ENCODE measurements at places on chromosomes 12 and 14.

DNA sequence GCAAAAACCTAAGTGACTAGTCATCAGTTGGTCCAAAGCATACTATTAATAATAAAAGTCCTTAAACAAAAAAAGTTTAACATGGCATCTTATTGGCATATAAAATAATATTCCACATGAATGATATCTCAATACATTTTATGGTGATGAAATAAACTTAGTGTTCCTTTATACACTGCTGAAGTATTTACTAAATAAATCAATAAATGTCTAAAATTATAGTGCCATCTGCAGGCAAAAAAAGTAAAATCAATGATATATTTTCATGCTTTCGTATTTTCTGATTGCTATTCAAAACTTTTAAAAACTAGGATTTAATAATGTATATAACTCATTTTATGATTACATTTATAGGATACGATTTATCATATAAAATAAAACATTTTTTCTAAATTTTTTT is 30.5 kb downstream of the PUS7L start:
- DNase-seq, result no peak

- DNase-seq, result no peak
These were observed 96.1 kb downstream of the PPHLN1 start for GRCh38 chr12:42421844-42422779.

- DNase-seq, result no peak
These were observed at the start of gene GYS2 for GRCh38 chr12:21604245-21605101. TSS of gene GYS2 (minus strand) at chr12:21604847. CDS start at chr12:21604592, 255 bp downstream.

- no peak for DNase-seq
These were observed 73.7 kb downstream of the PRIMA1 start for GRCh38 chr14:93714605-93715004.

- DNase-seq, result no peak
These were observed 28.1 kb upstream of the CFL2 start for GRCh38 chr14:34742270-34743115.

- no peak for DNase-seq
These were observed 197.2 kb downstream of the NRXN3 start for GRCh38 chr14:78367355-78367754.

DNA sequence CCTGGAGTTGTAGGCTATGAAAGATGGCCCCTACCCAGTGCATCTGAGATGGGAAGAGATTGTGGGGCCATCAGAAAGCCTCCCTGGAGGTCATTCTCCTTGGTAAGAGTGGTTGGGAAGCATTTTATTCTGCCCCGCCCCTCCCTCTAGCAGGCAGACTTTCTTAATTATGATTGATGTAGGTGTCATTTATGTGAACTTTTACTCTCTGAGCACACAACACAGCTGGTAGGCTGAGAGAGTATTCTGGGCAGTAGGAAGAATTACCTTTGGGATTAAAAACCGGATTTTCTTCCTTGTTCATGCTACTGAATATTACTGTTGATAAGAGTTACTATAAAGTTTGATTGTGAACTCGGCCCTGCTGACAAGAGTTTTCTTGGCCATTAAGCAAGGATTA is 266.8 kb downstream of the TTC6 start:
- no peak for DNase-seq

GRCh38 chr14:23722675-23723074 is 86.5 kb downstream of the DHRS2 start:
- DNase-seq, result no peak

DNA sequence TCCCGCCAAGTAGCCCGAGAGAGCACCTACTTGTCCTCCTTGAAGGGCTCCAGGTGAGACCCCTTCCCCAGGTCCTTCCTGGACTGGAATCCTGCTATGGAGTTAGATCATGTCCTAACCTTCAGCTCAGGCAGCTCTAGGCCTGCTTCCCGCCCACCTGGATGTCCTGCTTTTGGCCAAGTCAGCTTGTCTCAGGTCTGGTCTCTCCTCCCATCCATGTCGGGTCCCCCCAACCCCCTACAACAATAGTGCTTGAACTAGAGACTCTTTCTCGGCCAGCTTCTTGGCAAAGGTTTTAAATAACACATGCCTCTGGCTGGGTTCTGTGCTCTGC is 3.6 kb downstream of the NAB2 start:
- no peak for DNase-seq

DNA sequence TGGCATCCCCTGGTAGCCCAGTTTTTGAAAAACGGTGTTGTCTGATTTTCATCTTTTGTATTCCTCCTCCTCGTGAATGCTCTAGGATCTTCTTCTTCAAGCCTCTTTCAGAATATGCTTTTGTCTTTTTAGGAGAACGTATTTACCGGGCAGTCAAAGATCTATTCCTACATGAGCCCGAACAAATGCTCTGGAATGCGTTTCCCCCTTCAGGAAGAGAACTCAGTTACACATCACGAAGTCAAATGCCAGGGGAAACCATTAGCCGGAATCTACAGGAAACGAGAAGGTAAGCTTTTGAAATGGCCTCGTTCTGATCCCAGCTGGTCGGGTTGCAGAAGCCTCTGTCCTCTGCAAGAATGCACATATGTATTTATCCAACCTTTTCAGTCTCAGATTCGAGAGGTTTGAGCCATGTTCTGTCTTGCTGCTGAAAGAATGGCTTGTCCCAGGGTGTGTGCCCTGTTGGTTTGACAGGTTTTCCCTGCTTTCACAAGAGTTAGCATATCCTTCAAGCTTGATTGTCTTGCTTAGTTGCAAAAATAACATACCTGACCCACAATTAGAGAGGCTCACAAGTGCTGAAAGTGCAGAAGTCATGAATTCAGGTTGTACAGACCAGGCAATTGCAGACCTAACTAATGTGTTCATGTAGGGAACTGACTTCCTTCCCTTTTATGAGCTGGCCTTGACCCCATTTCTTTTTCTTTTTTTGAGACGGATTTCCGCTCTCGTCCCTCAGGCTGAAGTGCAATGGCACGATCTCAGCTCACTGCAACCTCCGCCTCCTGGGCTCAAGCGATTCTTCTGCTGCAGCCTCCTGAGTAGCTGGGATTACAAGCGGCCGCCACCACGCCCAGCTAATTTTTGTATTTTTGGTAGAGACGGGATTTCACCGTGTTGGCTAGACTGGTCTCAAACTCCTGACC is 6.8 kb downstream of the KMT5A start:
- no peak for DNase-seq

DNA sequence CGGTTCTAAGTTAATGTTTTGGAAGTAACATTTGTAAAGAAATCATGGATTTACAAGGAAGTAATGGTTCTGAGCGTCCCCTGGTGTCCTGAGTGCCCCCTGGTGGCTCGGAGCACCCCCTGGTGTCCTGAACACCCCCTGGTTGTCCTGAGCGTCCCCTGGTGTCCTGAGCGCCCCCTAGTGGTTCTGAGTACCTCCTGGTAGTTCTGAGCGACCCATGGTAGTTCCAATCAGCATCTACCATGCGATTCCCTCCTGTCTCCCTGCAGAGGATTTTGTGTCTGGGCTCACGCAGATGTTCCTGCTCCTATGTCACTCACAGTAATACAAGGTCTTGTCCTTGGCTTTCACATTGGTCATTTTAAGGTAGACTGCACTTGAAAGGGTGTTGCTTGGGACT is 1352.9 kb downstream of the TMEM121 start:
- DNase-seq, result peak; percentile 38

GRCh38 chr12:65293735-65294134 is 15.3 kb downstream of the MSRB3 start:
- DNase-seq, result no peak

GRCh38 chr12:128662101-128662500 is 161.7 kb downstream of the SLC15A4 start:
- no peak for DNase-seq

- DNase-seq, result no peak
These were observed 117.4 kb downstream of the EML1 start for GRCh38 chr14:99910337-99911309.

DNA sequence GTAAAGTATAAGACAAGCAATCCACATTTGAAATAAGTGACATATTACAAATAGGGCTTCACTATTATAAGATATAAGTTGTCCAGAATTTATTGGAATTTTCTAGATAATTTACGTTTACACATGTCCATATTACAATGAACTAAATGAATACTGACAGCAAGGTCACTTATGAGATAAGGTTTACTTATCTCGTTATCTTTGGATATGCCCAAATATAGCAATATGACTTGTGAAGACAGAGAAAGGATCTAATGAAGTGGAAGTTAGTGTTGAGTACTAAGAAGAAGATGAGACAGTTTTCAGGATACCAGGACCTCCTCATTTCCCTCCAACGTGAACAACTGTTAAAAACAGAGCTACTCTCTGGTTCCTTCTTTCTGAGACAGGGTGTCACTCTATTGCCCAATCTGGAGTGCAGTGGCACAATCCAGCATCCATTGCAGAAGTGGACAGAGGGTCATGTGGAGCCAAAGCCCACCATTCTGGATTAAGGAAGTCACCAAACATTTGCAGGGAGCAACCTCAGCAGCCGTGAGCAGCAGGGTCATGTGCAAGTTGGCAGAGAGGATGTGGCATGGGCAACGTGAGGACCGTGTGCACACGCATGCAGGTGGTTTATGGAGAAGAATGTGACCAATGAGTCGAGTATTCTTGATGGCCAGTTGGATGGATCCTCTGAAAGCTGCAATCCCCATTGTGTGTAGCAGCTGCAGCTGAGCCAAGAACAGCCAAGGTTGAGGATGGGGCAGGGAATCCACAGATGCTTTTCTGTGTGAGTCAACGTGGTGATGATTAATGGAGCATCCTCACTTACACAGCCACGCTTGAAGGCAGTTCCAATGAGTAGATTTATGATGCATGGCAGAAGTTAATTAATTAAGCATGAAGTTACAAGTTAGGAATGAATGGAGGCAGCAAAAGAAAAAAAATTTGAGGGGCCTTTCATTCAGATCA is 111.0 kb downstream of the BICD1 start:
- no peak for DNase-seq

DNA sequence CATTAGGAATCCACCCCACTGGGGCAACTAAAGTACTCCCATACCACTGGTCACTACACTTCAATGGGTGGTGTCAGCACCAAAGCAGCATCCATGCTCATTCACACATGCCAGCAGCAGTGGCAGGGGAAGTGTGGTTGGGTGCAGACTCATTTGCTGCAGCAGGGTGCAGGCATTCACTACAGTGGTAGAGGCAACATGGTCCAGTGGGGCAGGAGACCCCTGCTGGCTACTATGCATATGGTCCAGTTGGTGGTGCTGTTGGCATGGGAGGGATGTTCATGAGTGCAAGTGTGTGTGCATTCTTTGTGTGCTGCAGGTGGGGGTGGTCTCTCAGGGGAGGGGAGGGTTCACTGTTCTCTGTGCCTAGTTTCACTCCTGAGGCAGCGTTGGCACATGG is 908.4 kb upstream of the NOVA1 start:
- no peak for DNase-seq

GRCh38 chr12:39441963-39442830 is 723 bp downstream of the KIF21A start:
- DNase-seq, result peak; percentile 77

- DNase-seq, result no peak
These were observed 10.1 kb upstream of the TINF2 start for GRCh38 chr14:24252289-24253124.

- no peak for DNase-seq
These were observed 52.0 kb upstream of the SAV1 start for GRCh38 chr14:50719911-50720759.

DNA sequence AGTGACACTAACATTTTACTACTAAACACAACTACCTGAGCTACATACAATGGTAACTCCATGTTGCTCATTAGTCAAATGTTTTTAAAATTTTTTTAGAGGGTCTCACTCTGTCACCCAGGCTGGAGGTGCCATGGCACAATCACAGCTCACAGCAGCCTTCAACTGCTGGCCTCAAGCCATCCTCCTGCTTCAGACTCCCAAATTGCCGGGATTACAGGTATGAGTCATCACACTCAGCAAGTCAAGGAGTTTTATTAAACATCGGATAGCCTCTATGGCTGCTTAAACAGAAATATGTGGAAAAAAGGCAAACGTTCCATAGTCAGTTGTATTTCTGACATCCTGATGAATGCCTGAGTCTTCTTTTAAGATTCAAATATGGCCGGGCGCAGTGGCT is 11.1 kb upstream of the NPFF start:
- DNase-seq, result no peak

- no peak for DNase-seq
These were observed 8.4 kb upstream of the SYCP3 start for GRCh38 chr12:101747697-101748096.

DNA sequence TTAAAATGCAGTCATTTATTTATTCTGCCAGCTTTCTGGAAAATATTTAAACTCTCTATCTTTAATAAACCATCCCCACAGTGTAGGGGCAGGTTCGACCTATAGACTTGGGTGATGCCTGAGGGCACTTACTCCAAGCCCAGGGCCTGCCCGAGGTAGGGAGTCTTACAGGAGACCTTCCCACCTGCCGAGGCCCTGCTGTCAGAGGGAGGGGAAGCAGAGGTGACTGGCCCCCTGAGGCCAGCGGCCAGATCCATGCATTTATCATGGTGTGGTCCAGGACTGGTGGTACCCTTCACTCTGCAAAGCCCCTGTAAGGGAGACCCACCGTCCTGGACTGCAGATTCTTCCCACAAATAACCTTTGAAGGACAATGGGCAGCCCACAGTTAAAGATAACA is 7.6 kb downstream of the EML1 start:
- DNase-seq, result no peak

GRCh38 chr12:32499048-32499447 is 99.7 kb downstream of the FGD4 start:
- no peak for DNase-seq

DNA sequence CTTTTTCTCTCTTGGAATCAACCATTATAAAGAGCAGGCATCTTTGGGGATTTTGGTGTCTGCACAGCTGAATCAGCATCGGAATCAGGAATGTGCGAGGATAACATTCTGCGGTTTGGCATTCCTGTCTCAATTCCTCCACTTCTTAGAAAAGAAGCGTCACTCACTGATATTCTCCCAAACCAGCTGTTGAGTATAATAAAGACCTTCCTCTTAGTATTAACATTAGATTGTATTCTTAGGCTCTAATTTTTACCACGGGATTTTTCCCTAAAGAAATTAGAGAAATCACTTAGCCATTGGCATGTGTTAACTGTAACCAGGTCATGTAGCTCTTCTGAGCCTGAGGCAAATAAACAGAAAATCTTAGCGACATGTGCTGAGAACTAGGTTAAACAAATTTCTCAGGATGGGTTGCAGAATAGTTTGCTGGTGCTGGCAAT is 128.7 kb downstream of the TMX1 start:
- DNase-seq, result no peak

DNA sequence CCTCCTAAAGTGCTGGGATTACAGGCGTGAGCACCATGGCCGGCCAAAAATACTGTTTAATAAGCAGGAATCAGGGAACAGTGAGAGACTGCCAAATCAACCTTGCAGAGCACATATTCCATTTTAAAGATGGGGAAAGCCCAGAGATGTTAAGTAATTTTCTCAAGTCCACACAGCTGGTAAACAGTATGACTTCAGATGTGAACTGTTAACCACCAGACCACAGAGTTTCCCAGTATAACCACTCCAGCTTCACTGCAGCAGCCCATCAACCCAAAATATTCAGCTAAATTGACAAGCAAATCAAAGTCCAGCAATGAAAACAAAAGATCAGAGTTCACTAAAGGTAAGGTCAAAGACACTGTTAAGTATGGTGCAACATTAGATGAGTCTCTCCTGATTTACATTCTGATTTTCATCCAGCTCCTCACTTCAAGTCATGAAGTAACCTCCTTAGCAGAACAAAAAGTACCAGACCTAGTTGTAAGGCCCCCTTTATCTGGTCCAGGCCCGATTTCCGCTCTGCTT is 82.1 kb downstream of the TRAFD1 start:
- no peak for DNase-seq

- DNase-seq, result no peak
These were observed 75.0 kb downstream of the BICD1 start for GRCh38 chr12:32181498-32182175.

GRCh38 chr14:101399737-101400517 is 161.4 kb upstream of the DIO3 start:
- no peak for DNase-seq
